ENCODE measurements at places on chromosomes 6 and 20.

DNA sequence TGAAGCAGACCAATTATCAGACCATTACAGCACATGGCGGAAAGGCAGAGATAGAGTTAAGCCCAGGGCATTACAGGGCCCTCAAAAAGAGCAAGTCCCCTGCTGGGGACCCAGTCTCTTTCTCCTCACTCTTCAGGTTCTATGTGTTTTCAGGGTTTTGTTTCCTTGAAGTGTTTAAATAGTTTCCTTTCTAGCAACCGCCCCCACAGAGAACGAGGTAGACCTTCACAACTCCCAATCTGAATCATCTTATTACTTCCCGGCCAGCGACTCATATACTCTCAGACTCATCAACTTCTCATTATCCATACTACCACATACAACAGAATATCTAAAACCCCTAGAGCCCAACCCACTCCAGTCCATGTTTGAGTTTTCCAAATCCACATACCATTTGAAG is 526.6 kb upstream of the ARID1B start:
- peak; percentile 5 for DNase-seq

DNA sequence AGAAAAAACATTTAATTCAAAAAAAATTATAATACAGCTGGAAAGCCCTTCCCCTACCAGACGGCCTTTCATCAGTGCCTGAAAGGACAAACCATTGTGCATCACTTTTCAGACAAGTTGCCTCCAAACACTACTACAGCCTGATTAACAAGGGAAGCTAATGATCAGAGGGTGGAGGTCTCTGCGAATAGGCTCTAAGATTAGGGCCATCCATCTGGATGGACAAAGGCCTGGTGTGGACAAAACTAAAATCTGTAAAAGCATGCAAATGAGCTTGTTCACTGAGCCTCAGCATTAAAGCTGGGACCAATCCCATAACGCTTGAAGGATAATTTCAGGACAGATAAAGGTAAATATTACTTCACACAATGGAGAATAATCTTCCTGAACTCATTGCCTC is 228.7 kb upstream of the PLN start:
- DNase-seq = no peak

GRCh38 chr6:32475392-32476206 is 35.9 kb downstream of the HLA-DRA start:
- DNase-seq = no peak

GRCh38 chr6:13116155-13116554 is 212.2 kb downstream of the TBC1D7 start:
- no peak for DNase-seq

GRCh38 chr20:35547329-35547728 is 5.5 kb downstream of the ERGIC3 start:
- DNase-seq = no peak

DNA sequence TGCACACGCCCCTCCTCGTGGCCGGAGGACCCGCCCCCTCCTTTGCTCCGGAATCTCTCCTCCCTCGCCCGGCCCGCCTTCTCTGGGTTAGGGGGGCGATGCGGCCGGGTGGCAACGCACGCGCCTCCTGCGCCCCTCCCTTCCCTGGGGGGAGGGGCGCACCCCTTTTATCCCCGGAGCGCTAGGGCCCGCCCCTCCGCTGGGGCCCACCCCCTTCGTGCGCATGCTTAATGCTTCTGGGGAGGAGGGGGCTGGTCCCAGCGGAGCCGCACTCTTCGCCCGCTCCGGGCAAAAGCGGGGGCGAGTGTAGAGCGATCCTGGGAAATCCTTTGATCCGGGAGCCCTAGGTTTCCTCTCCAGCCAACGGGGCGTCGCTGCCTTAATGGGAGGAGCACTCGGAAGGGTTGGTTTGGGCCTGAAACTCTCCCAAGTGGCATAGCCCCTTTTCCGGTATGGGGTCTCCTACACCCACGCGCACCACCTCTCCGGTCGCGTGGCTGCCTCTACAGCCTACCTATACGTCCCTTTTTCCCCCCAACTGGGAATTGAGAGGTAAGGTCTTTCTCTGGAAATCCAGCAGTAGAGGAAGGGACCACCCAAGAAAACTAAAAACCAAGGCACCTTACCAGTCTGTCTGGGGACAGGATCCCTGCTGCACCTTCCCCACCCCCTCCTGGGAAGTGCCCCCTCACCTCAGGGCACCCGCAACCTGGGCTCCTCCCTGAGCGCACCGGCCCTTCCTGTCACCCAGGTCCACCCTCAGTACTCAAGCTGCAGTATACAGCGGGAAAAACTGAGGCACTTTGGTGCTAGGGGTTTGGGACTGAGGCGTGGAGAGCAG is 2.1 kb downstream of the SOX12 start:
- peak; percentile 73 for DNase-seq

- no peak for DNase-seq
Observed at GRCh38 chr6:103875221-103875620, 984.5 kb downstream of the HACE1 start.

DNA sequence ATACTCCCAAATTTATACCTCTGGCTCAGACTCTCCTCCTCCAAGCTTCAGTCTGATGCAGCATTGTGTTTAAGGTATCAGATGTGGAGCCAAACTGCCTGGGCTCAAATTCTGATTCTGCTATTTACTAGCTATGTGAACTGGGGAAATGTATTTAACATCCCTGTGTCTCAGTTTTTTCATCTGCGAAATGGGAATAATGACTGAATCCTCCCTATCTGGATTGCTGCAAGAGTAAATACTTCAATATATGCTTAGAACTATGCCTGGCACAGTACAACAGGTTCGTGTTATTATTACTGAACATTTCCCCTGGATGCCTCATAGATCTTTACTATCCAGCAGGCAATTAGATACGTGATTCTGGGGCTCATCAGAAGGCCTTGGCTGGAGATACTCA is 5.5 kb downstream of the LRRN4 start:
- DNase-seq = no peak

- DNase-seq = peak; percentile 31
Observed at GRCh38 chr6:146041282-146041681, 12.4 kb downstream of the GRM1 start.

- no peak for DNase-seq
Observed at GRCh38 chr20:52766645-52767435, 205.3 kb upstream of the TSHZ2 start.

DNA sequence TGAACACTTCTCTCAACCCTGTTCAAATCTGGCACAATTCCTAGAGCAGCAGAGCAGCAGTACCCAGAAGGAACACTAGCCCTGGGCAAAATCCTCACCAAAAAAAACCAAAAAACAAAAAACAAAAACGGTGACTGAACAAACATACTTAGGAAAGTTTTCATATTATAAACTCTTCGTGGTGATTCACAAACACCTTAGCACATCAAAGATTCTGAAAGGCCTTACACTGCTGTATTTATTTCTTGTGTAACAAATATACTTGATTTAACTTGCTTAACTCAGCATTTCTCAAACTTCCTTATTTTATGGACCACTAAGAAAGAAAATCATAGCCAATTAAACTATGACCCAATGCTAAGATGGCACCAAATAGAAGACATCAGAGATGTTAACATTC is 57.8 kb upstream of the RREB1 start:
- DNase-seq = peak; percentile 84

- no peak for DNase-seq
Observed at GRCh38 chr20:2851086-2851485, 10.5 kb downstream of the VPS16 start.

- DNase-seq = no peak
Observed at GRCh38 chr20:44711237-44711636, 3.9 kb upstream of the CCN5 start.

GRCh38 chr6:87789198-87789899 is 87.3 kb upstream of the AKIRIN2 start:
- DNase-seq = peak; percentile 84

DNA sequence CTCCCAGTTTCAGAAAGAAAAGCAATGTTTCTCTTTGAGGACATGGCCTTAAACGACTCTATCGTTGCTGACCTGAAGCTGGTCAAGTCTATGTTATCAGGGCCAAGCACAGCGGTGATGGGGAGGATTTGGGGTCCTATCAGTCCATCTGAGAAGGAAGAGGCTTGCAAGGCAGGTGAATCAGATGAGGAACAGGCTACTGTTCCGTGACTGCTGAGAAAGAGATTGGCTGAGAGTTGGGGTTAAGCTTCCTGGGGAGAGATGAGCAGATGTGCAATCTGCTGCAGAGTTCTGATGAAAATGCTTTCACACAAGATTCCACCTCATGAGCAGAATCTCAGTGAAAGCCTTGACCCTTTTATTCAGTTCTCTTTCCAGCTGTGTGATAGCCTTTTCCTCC is 168.3 kb upstream of the STMND1 start:
- no peak for DNase-seq

- no peak for DNase-seq
Observed at GRCh38 chr6:119127627-119128026, 49.2 kb upstream of the FAM184A start.

- DNase-seq = no peak
Observed at GRCh38 chr20:2485080-2485479, 14.5 kb upstream of the SNRPB start.

GRCh38 chr6:159973951-159974350 is 5.1 kb downstream of the IGF2R start:
- peak; percentile 65 for DNase-seq

DNA sequence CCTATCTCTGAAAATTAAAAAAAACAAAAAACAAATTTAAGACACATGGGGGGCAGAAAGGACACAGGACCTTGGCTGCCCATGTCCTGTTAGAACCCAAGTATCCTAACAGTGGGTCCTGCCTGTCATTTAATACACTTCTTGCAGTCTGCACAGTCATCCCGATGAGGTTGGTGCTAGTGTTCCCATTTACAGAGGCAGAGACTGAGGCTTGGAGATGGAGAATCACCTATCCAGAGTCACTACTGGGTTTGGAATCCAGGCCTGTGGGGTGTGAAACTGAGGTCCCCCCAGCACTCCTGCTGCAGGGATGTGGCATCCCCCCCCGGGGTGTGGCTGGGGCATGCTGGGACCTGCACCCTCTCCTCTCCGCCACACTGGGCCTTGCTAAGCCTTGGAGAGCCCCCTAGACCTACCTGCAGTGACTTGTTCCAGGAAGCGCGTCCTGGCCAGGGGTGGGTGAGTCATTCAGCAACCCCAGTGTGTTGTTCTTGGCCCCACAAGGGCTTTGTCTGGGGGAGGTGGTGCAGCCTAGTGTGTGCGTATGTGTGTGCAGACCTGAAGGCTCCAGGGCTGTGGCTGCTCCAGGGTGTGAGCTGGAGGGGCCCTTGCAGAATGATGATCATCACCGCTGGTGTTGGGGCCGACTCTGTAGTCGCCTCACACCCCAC is 49.7 kb downstream of the BCAS4 start:
- no peak for DNase-seq

GRCh38 chr20:37189416-37190016 is 10.2 kb upstream of the MROH8 start:
- DNase-seq = no peak

DNA sequence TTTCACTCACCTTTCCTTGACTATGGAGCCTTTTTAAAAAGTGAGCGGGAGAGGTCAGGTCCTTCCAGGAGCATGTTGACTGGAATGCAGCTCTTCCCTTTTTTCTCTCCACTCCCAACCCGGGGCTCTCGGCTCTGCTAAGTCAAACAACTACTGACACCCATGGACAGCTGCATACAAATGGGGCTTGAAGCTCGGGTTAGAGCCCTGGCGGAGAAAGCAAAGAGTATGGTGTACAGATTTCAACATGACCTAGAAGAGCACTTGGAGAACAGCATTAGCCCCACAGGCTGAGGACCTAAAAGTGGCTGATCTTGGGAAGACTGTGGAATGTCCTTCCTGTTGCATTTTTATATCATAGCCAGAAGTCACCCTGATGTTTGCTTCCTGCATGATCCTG is 162.0 kb upstream of the STMND1 start:
- DNase-seq = no peak

GRCh38 chr6:151436802-151437201 is 15.1 kb downstream of the RMND1 start:
- no peak for DNase-seq

DNA sequence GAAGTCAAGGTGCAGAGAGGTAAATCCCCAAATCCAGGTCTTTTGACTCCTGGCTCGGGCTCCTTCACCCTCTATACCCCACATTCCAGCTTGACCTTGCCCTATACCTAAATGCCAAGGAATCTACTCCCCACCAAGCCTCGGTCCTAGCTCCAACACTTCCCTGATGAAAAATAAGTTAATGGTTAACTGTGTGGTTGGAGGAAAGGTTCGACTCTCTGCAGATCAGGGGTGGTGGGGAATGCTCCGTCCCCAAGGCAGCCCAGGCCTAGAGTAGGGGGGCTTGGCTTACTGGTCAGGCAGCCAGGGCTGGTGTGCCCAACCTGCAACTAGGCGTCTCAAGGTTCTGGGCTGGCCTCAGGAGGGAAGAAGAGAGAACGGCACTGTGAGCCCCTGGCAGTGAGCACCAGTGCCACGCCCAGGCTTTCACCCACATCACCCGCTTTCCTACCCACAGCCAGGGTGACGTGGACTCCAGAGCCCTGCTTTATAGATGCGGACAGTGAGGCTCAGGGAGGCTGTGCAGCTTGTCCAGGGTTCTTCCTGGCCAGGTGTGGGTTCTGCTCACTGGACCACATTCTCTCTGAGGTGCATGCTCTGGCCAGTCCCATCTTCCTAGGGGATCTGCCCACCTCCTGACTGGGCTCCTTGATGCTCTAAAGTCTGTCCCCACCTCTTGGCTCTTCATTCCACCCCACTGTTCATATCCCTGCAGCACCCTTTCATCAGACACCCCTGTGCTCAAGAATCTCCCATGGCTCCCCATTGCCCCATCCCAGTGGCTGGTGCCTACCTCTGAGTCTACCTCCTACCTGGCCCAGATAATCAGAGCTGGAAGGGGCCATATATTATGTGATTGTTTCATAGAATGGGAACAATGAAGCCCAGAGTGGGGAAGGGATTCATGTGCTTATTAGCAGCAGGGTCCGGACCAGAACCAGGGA is 8.2 kb downstream of the SPDEF start:
- DNase-seq = no peak

GRCh38 chr6:21132446-21132845 is 461.1 kb upstream of the SOX4 start:
- no peak for DNase-seq

Measured in suppressor macrophage (primary cell).